ENCODE measurements at places on chromosomes 7 and 10.

GRCh38 chr7:126501617-126502016, 751.1 kb downstream of the GRM8 start:
- no peak for DNase-seq

- DNase-seq = no peak
These were observed 37.3 kb downstream of the NRCAM start for GRCh38 chr7:108418946-108419345.

DNA sequence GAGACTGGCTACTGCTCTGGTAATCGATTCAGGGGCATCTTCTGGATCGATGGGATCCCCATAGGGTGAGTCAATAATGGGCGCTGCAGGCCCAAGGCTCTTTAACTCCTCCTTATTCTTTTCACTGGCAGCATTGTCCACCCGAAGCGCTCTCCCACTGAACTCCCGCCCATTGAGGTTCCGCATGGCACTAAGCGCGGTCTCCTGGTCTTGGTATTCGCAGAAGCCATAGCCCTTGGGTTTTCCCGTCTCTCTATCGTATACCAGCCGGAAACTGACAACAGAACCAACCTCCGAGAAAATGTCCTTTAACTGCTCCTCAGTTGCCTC, 285 bp downstream of the CSTF2T start:
- DNase-seq = no peak

DNA sequence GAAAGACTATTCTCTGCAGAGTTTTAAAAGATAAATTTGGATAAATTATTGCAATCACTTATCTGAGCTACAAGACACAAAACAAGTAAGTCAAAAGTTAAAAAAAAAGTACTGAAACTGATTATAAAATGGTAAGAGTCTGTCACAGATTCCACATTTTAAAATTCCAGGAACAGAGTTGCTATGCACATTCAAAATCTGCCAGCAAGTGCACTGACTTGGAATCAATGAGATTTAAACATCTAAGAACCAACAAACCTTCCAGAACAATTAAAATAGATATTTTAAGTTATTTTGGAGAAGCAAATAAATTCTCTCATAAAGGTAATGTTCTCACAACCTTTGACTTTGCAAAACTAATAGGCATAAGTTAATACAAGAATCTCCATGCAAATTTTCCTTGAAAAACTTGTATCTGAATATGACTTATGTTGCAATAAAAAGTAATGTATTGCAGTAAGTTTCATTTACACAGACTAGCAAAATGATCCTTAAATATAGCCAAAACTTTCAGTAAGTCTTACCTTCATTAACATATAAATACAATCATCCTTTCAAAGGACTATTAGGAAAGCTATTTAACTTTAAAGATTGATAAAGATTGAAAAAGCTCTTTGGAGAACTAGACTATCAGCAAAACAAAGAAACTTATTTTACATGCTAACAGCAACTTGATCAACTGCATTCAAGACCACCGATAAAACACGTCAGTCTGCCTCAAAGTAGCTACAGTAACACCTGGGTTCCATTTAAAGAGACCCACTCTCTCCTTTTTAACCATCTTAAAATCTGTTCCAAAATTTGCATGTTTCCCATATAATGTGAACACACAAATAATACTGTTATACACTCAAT, 4.4 kb downstream of the ETV1 start:
- DNase-seq = no peak

- peak; percentile 40 for DNase-seq
These were observed 882 bp upstream of the LRRC61 start for GRCh38 chr7:150322114-150322832.

DNA sequence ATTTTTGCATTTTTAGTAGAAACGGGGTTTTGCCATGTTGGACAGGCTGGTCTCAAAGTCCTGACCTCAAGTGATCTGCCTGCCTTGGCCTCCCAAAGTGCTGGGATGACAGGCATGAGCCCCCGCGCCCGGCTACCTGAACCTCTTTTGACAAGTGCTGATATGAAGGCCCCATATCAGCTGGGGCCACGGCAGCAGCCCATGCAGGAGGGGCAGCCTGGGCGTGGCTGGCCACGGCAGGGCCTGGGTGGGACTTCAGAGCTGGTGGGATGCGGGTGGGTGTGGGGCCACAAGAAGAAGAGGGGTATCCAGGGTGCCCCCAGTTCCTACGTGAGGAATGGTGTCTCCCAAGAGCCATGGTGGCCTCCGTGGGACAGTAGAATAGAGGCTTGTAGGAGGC, 6.9 kb downstream of the LRRC27 start:
- DNase-seq = no peak

DNA sequence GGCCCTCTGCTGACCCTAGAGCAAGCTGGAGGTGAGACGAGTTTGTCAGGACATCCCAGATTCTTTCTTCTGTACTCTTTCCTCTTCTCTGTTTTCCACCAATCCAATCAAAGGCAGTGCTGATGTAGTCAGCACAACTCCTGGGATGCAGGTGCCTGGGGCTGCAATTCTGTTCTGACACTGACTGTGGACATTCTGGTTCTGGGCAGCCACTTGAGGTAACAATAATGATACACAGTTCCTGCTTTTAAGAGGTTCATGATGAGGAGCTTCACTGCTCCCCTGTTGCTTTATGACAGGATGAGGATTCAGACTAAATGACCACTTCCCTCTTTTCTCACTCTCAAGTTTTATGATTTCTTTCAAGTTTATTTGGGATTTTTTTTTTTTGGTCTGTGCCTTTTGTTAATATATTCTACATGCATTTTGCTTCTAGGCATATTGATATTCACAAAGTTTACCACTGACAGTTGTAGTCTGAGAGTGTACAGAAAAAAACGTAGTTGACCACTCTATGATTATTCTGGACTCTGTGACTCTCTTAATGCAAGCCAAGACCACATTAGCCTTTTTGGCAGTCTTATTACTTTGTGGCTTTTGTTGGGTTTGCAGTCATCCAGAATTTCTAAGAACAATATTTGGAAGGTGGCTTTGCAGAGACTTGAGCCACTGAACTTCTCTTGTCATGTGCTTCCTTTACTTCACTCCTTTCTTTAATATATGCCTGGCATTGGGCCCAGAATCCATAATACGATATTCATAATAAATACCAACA, 247.6 kb downstream of the AUTS2 start:
- DNase-seq = no peak

- no peak for DNase-seq
These were observed 179.5 kb downstream of the ADAM12 start for GRCh38 chr10:126208726-126209302.

GRCh38 chr7:42617071-42617765, 294.7 kb downstream of the C7orf25 start:
- DNase-seq = no peak

DNA sequence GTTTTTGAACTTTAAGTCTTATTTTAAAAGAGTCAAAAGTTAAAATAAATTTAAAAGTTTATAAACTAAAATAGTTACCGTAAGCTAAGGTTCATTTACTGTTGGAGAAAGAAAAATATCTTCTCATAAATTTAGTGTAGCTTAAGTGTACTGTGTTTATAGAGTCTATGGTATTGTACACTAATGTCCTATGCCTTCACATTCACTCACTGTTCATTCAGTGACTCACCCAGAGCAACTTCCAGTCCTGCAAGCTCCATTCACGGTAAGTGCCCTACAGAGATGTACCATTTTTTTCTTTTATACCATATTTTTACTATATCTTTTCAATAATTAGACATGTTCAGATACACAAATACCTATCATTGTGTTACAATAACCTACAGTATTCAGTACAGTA, 97.6 kb downstream of the PTN start:
- peak; percentile 7 for DNase-seq

DNA sequence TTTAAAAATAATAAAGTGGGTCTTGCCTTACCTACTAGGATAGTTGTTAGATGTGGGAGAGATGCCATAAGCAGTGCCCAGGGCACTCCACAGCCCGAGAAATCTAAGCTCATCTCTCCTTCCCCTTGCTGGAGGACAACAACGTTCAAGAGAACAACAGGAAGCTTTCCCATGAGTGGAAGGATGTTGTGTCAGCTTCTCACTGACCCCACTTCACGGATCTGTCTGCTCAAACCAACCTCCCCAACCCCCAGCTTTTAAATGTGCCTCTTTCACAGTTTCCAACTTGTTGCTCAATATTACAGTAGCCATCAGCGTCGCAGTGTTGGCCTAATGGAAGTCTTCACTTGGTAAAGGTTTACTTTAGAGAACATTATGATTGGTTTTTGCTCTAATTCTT, 72.1 kb downstream of the PTPRE start:
- no peak for DNase-seq

DNA sequence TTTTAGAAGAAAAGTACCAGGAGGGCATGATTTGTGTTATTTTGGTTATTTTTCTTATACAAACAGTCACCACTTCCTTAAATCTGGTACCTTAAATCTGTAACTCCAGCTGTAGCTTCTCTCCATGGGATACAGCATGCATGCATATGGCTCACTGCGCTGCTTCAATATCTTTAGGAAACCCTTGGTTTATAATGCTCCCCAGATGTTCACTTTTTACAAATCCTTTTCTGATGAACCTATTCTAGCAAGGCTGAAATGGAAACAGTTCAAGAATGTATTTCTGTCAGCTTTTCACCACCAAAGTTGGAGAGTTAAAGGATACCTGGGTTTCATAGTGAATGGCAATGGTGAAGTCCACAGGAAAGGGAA, 50.9 kb downstream of the LAMB4 start:
- DNase-seq = no peak

DNA sequence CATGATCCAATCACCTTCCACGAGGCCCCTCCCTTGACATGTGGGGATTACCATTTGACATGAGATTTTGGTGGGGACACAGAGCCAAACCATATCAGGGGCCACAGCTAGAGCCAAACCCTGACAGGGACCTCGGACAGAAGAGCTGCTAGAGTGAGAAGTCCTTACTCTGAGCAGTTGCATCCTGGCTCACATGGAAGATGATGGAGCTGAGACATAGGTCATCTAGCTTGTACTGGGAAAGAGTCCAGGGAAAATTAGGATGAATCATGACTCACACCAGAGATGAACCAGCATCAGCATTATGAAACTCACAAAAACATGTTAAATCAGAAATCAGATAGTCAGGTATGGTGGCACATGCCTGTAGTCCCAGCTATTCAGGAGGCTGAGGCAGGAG, 12.8 kb upstream of the FMC1 start:
- peak; percentile 47 for DNase-seq

DNA sequence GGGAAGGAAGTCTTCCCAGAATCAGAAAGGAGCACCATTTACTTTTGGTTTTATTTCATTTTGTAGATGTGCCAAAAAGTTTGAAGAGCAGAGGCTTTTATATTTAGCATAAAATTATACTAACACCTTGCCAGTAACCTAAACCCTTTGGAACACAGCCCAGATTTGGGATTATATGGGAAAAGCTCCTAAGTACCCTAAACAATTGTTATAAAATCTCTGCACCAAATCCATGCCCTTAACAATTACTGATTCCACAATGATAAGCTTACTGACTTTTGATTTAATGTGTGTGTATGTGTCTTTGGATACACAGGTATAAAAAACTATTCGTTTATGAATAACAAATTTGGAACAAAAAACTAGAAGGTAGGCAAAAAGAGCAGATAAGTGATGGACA, 39.0 kb upstream of the TMEM229A start:
- DNase-seq = no peak

- no peak for DNase-seq
These were observed 27.6 kb downstream of the ABCC2 start for GRCh38 chr10:99809931-99810615.

- peak; percentile 49 for DNase-seq
These were observed 47.6 kb downstream of the PDGFA start for GRCh38 chr7:471866-472639.

GRCh38 chr10:112957640-112958092, 7.6 kb downstream of the TCF7L2 start:
- DNase-seq = peak; percentile 26

- no peak for DNase-seq
These were observed 17.1 kb upstream of the PTF1A start for GRCh38 chr10:23174977-23175512.

DNA sequence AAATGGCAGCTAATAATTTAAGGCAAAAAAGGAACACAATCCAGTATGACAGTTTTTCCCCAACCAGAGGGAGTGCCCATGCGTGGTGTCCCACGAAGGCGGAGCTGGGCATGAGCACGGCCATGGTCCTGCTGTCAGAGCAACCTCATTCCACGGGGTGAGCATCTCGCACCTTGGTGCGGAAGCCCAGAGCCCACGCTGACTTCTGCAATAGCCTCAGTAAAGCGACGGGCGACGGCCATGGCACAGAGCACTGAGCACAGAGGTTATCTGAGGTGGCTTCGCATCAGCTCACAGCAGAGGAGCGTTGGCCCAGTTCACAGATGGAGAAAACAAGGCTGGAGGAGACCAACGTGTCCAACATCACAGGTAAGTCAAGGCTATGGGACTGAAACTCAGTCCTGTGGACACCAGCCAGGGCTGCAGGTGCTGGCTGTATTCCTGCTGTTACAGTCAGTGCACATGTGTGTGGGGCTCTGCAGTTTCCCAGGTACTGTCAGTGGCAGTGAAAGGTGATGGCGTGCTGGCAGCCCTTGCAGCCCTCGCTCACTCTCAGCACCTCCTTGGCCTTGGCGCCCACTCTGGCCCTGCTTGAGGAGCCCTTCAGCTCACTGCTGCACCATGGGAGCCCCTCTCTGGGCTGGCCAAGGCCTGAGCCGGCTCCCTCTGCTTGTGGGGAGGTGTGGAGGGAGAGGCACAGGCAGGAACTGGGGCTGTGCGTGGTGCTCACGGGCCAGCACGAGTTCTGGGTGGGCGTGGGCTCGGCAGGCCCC, 525.6 kb downstream of the PTPRN2 start:
- no peak for DNase-seq

DNA sequence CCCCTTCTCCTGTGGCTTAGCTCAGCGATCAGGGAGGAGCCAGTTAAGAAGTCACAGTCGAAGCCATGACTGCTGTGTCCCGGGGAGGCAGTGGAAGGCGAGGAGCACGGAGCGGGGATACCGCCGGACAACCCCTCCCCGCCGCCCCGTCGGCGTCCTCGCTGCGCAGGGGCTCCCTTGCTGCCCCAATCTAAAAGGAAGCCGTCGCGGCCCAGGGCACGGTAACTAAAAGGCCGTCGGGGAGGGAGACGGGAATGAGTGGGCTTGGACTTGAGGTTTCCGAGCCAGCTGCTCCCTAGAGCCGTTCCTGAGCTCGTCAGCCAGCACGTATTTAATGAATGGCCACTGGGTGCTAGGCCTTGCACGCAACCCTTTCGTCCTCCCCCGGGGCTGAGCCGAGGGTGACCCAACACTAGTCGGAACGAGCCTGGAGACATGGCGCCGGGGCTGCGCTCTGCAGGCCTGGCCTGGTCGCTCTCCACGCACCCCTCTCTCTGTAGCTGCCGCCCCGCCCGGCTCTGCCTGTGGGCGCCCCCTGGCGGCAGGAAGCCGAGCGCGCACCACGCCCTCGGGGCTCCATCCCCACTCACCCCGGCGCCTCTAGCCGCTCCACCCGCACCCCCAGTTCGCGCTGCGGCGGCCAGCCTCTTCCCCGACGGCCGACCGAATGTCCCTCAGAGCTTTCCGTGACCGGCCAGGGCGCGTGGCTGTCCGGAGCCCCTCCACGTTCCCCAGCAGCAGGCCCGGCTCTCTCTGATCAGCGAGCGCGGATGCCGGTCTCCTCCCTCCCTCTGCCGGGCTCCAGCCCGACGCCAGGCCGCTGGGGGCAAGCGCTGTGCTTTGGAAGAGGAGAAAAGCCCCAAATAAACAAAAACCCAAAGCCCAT, 29.3 kb upstream of the KCNK18 start:
- peak; percentile 52 for DNase-seq
